ENCODE measurements at places on chromosomes 2 and 18. TPM values are rescaled to one million over a fixed set of nuclear protein-coding genes. Genes with fewer than 3 reads are reported as not detected.

RUFY4 gene
- not detected for total RNA-seq

CXCR4 gene
- 34.8 TPM for total RNA-seq

DNA sequence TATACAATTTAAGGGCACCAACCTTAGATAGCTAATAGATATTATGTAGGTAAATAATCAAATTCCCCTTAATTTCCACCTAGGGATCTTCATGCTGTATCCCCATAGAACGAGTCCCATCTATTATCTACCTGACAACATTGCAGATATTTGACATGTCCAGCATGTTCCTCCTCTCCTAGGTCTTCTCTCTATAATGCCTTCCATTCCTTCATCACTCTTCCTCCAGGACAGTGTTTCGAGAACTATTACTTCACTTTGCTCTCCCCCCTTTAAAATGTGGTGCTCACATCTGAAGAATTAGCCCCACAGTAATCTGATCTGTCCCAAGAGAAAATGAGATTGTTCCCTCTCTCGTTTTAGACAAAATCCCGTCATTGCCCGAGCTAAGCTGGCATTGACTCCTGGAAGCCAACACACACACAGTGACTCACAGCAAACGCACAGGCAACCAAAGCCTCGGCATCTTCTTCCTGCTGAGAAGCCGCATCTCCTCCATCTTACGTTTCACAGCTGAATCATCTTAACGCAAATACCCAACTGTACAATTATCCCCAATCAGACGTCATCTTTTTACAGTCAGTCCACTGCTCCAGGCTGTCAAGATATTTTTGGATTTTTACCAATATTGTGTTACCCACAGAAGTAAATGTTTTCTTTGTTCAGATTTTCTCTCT lies 162.9 kb upstream of the AGAP1 start:
- no peak for DNase-seq

DNA sequence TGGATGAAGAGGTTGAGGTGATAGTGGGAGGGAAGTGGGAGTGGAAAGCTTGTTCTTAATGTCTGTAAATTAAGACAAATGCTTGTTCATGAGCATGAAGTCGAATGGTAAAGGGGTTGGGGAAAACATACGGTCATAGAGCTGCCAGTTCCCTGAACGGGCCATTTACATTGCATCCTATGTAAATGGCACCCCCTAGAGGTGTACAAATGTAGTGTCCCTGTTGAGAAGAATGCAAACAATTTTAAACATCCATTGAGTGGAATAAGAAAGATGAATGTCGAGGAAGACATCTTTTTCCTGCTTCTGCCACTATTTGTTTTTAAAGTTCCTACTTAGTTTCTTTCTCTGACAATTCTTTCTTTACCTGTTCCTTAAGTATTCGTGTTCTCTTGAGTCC lies 155.7 kb downstream of the RDH14 start:
- DNase-seq: no peak

DNA sequence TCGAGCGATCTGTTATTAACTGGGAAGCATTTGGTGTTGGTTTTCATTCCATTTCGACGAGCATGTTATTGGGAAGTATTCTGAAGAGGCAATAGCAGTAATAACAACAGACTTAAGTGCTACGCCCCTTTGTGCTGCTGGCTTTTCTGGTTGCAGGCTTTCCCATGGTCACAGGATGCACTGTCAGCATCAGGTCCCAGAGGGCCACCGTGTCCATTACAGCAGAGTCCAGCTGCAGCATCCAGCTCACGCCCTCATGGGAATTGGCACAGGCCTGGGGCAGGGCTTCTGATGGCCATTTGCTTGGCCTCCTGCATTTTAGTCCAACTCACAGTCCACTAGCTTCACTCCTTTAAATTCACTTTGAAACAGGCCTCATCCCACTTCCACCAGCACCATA lies 44.4 kb downstream of the BCL2L11 start:
- no peak for DNase-seq

GRCh38 chr18:50987261-50987660 lies 19.4 kb downstream of the ELAC1 start:
- DNase-seq: no peak

DNA sequence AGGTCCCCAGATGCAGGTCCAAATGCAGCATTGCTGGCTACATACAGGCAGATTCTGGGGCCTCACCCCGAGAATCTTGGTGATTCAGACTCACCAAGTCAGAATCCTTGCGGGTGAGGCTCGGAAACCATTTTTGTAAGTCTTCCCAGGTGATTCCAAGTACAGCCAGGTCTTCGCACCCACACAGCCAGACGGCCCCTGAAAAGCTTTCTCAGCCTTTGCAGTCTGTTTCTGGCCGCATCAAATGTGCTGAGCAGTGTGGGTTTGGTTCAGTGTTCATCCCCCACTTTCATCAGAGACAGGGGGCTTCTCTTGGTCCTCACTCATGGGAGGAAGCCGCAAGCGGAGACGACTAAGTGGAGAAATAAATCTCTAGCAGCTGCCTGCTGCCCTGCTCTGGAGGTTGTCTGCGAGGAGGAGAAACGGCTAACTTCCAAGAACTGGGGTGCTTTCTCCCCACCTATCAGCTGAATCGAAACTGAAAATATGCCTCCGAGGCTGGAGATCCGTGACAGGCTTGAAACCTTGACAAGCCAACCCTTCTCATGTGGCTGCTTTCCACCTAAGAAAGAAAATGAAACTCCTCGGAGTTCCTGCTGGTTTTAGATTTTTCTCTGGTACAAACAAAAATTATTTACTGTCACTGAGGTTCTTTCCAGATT lies 8.9 kb upstream of the TMEM185B start:
- no peak for DNase-seq

GRCh38 chr2:25856377-25856776 lies 21.9 kb downstream of the ASXL2 start:
- DNase-seq: no peak

DNA sequence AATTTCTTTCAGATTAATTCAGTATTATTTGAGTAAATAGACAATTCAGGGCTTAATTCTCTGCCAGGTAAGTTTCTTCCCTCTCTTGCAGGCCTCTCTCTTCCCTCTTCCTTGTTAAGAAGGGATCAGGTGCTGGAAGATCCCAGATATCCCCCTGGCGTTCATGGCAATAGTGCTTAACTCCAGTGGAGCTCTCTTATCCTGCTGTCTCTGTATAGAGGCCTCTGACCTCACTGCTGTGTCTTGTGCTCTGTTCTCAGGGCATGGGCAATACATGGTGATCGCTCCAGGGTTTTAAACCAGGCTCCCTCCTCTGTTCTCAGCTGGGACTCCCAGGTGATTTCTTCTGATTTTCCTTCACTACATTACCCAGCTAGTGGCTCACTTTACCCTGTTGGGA lies 226.8 kb downstream of the MC4R start:
- no peak for DNase-seq

- no peak for DNase-seq
Measured at GRCh38 chr2:176493226-176493825, 224.1 kb downstream of the MTX2 start.

DNA sequence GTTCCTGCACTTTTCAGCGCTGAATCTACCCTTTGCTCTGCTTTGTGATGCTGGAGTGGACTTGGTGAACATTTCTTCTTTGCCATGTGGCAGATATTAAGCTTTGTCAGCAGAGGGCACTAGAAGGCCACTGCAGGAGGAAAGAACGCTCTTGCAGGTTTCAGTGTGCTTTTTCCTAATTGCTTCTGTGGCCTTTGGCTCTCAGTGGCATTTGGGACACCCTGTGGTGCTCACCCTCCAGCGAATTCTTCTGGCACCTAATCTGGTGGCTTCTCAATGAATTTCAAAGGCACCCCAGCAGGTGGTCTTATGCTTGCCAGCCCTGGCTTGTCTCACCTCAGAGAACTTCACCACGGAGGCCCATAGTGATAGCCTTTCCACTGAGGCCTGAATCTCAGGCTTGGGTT lies 146.7 kb downstream of the MYO3B start:
- DNase-seq: no peak

DNA sequence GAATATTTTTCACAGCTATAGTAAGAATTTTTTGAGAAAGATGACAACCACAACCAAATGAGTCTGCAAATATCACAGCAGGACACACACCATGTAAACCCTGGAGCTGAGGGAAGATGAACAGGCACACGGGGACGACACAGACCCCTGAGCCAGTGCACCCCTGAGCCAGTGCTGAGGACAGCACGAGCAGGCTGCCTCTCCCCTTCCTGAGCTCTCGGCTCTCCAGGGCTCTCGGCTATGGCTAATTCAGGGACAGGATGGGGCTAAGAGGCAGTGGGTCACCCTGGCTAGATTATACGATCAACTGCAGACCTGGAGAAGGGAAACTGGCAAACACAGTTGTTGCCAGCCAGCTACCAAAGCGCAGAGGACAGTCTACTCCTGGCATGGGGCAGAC lies 41.4 kb downstream of the TGFBRAP1 start:
- DNase-seq: no peak

Data from type B pancreatic cell (in vitro differentiated cells).